ENCODE measurements at places on chromosomes 11 and 22.

GRCh38 chr11:7690648-7691047 is 15.6 kb downstream of the OVCH2 start:
- DNase-seq: no peak

GRCh38 chr22:41780746-41781505 is 19.6 kb upstream of the CCDC134 start:
- DNase-seq: no peak

GRCh38 chr22:24271386-24271854 is 789 bp downstream of the SPECC1L start:
- DNase-seq: peak; percentile 8

DNA sequence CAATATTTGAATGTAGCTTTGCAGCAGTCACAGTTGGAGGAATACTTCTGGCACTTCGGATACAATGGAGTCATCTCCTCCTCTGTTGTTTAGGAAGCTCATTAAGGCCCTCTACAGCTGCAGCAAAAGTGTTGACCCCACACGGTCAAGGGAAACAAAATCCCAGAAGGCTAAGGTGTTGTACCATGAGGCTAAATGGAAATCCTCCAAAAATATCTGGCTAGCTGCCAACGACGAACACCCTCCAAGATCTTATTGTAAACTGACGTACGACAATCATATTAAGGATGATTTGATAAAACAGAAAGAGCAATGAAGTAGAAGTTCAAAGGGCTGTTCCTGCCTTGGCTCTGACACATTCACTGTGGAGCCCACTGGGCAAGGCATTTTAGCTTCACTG is 4.0 kb downstream of the POGLUT3 start:
- no peak for DNase-seq

All from type B pancreatic cell (in vitro differentiated cells).